ENCODE measurements at places on chromosomes 1 and 21. TPM values are rescaled to one million over a fixed set of nuclear protein-coding genes. Genes with fewer than 3 reads are reported as not detected.
A peak's percentile ranks its signal among the peaks of the same experiment; 100 is the strongest.

The RASAL2 gene
- total RNA-seq, result 14.0 TPM

- DNase-seq, result no peak
Measured at GRCh38 chr1:1438531-1439381, 3.3 kb downstream of the VWA1 start.

DNA sequence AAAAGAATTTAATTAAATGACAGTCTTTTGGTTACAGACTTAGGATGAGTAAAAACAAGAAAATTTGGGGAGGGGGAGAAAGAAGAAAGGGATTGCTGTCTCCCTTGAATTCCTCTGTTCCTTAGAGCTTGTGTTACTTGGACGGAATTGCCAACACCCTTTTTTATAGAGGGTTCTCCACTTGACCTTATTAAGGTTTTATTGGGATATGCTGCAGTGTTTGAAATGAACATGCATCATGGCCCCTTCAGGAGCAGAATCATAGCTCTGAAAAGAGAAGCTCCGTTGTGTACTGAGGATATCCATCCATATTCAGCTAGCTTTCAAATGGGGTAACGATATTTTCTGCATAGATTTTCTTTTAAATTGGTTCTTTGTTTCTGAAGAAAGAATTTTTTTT lies 48.2 kb upstream of the DNASE2B start:
- DNase-seq, result no peak

DNA sequence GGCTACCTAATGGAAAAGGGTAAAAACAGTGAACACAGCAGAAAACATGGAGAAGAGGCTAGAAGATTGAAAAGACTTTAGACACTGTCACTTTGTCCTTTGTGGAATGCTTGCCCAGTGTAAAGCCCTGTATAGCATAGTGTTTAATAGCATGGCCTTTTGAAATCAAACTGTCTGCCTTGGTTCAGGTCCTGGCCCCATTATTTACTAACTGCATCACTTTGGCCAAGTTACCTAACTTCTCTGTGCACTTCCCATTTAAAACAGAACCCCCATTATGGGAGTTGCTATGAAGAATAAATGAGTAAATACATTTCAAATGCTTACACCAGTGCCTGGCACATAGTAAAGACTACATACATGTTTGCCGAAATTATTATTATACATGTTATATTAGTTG lies 12.1 kb downstream of the PHC2 start:
- no peak for DNase-seq

The CSMD2 gene
- 3.5 TPM for total RNA-seq

The IVL gene
- total RNA-seq, result not detected

DNA sequence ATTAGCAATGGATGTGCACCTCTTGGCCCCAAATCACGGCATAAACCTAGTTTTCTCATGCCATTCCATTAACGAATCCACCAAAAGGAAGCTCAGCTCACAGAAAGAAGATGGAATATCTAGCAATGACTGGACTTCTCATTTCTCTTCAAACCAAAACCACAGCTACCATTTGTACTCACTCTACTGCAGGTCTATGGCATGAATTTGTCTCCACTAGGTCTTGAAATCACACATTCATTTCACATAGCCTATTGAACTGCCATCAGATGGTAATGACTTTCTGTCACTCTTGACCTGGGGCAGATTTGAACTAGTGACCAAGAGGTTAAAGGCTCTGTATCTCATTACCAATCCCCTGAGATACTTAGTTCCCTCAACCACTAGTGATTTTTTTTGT lies 382.7 kb downstream of the DPYD start:
- no peak for DNase-seq

GRCh38 chr1:114482585-114482984 lies 28.4 kb downstream of the TRIM33 start:
- DNase-seq, result no peak

DNA sequence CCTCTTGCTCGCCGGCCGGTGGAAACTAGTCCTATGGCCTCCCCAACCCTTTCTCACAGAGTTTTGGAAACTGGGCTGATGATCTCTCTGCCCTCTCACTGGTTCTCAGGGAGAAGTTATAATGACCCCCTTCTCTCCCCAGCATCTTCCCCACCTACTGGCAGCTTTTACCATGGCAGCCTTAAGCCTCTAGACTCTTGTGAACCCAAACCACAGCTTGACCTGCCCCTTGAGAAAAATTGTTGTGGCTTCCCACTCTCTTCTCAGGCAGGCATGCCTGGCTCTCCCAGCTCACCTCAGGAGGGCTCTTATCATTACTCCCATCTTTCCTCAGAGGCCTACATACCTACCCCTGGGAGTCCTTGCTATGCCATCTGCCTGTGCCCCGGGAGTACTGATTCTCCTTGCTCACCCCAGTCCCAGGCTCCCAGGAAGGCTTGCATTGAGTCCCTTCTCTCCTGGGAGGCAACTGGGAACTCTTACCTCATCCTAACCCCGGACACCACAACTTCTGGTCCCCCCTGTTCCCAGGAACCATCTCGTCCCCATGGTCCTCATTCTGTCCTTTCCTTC lies 1.6 kb downstream of the NSUN4 start:
- peak; percentile 15 for DNase-seq

DNA sequence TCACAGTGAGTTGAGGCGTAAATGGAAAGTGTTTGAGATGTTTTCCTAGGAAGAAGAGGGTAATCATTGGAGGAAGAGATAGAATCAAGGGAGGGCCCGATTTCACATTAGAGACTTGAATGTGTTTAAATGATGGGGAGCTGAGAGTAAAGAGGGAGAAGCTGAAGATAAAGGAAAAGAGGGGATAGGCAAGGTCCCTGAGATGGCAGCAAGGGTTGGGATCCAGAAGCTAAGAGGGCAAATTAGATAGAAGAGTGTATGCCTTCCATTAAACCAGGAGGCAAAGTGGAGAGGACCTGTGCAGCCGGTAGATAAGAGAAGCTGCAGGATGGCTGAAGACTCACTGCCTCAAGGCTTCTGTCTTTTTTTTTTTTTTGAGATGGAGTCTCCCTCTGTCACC lies 21.6 kb upstream of the CSF1 start:
- no peak for DNase-seq

DNA sequence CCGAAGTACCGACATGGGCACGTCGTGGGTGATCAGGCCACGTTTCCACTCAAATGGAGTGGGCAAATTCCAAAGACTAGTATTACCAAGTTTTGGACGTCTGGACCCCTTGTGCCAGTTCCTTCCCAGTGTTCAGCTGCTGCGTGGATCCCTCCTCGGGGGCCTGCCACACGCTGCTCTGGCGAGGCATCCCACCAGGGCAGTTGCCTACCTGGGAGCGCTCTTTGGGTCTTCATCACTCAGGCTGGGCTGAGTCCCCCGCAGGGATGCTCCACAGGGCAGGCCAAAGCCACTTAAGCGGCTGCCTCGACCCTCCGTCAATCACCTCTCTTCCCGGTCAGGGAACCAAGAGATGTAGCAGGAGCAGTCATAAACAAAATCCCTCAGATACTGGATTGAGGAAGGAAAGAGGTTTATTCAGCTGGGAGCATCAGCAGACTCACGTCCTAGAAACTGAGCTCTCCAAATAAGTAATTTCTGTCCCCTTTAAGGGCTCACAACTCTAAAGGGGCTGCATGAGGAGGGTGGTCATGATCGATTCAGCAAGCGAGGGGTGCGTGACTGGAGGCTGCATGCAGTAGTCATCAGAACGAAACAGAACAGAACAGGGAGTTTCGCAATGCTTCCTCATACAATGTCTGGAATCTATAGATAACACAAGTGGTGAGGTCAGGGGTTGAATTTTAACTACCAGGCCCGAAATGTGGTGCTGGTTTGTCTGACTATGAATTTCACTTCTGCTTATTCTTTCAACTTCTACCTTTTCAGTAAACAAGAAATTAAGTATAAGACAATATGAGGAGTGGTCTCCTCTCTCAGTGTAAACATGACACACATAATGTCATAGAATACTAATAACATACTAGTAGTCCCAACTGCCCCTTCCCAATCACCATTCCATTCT lies 998.6 kb upstream of the NCAM2 start:
- DNase-seq, result no peak

- DNase-seq, result no peak
Measured at GRCh38 chr1:9397997-9398526, 105.4 kb downstream of the SPSB1 start.

The LENEP gene
- total RNA-seq, result not detected

The CADM3 gene
- total RNA-seq, result 6.9 TPM

- peak; percentile 89 for DNase-seq
Measured at GRCh38 chr1:34149501-34149900, 15.5 kb downstream of the CSMD2 start.

DNA sequence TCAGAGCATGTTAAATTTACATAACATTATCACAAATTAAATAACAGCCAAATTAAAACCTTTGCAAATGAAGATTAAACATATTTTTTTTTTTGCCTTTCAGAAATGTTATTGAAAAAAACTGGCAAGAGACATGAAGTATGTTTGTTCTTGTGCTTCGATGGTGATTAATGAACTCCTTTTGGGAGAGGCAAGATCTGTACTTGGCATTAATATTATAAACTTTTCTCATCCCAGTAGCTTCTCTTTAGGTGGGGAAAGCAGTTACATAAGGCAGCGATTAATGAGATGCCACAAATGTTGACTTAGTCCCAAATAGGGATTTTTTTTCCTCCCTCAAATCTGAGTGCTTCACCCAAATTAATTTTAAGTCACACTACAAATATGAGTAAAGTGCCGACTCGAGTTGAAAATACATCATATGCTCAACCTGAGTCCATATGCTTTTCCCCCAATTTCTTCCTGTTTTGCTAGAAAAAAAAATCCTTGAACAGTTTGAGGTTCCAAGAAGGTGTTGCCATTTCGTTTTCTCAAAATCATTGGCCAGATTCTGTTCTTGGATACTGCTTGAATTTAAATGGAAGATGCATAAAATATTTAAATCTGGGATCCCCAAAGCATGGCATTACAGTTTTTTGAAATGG lies 294.5 kb downstream of the VAV3 start:
- no peak for DNase-seq

- DNase-seq, result no peak
Measured at GRCh38 chr1:41277371-41277975, 35.4 kb upstream of the SCMH1 start.

DNA sequence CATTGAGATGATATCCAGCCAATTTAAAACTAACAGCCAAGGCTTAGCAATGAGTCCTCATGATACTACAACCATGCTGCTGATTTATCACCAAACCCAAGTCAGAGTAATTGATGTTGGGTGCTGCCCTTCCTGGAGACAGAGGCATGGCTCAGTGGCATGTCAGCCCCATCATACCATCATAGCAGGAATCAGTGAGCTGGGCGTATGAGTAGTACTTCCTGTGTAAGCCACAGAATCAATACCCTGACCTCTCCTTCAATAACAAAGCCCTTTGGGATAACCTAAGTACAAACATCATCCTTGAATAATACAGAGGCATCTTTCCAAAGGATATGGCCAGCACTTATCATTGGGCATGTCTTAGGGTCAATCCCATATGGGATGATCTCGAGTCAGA lies 3.0 kb upstream of the LCE1E start:
- DNase-seq, result no peak

GRCh38 chr1:68383092-68383491 lies 66.7 kb downstream of the RPE65 start:
- DNase-seq, result no peak

DNA sequence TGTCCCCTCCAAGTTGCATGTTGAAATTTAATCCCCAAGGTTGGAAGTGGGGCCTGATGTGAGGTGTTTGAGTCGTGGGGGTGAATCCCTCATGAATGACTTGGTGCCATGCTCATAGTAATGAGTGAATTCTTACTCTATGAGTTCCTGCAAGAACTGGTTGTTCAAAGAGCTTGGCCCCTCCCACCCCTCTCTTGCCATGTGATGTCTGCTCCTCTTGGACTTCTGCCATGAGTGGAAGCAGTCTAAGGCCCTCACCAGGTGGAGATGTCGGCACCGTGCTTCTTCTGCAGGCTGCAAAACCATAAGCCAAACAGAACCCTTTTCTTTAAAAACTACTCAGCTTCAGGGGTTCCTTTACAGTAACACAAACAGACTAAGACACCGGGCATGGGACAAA lies 14.3 kb downstream of the G0S2 start:
- DNase-seq, result no peak

DNA sequence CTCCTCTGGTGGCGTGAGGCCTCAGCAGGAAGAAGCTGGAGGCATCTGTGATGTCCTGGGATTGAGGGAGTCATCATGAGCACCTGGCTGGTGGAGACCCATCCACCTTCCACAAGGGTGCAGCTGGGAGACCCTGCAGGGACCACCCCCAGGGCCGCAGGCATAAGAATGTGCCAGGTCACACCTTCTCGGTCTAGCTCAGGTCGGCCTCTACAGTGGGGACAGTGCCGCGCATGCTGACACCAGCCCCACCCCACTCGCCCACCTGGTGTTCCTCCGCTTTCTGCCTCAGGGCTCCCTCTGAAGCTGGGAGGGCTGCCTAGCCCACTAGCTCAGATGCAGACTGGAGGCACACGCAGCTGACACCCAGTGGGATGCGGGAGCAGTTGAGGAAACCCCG lies 5.8 kb upstream of the PAQR7 start:
- DNase-seq, result no peak

DNA sequence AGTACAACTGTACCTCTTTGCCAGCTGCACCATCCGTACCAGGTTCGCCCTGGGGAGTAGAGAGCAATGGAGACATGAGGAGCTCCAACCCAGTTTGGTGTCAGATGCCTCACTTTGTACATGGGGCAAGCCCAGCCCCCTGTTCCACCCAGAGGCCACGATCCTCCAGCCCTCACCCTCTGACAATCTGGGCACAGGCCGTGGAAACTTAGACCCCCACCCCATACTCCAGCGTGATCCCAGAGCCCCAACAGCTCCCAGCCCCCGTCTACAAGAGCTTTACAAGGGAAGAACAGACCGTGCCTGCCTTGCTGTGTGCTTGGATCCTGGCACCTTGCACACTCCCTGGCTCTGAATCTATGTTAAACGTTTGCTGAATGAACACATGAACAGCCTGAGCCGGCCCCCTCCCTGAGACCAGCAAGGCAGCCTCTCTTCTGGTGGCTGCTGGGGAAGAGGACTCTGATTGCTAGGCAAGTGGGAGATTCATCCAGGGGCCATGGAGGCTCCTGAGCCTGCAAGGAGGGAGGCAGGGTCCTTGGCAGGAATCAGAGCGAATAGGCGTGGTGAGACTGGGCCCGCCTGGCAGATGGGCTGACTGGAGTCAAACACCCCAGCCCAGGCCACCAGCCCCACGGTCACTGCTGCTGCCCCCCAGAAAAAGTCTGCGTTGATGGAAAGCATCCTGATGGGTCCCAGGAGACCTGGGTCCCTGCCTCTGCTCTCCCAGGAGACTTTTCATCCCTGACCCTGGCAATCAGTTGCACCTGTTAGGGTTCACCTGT lies 12.5 kb upstream of the PEF1 start:
- no peak for DNase-seq

- no peak for DNase-seq
Measured at GRCh38 chr1:180157108-180157507, 2.4 kb downstream of the QSOX1 start.

Measured in neural progenitor cell (in vitro differentiated cells).